ENCODE measurements at places on chromosomes 2 and 18. TPM values are rescaled to one million over a fixed set of nuclear protein-coding genes. Genes with fewer than 3 reads are reported as not detected.

GRCh38 chr18:79803611-79804051 is 5.9 kb downstream of the KCNG2 start:
- no peak for DNase-seq

- peak; percentile 39 for DNase-seq
These were observed 82.7 kb downstream of the ORC4 start for GRCh38 chr2:147937744-147938349.

DNA sequence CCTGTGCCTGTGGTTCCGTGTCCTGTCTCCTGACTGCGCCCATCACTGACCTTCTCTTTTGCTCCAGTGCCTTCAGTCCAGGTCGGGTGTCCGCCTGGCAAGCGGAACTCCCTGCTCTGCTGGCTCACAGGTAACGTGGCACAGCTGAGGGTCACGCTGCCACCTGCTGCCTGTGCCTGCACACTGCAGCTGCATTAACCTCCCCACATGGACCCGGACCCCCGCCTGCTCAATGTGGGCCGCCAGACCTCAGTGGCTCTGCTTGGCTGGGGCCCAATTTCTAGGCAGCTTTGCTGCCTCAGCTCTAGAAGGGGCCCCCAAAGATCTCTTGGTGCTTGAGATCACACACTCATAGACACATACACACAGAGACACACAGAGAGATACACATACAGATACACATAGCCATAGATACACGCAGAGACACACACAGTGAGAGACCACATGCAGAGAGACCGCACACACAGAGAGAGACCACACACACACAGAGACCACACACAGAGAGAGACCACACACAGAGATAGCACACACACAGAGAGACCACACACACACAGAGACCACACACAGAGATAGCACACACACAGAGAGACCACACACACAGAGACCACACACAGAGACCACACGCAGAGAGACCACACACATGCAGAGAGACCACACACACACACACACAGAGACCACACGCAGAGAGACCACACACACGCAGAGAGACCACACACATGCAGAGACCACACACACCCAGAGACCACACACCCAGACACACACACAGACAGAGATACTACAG is 14.9 kb upstream of the CNNM3 start:
- peak; percentile 60 for DNase-seq

DNA sequence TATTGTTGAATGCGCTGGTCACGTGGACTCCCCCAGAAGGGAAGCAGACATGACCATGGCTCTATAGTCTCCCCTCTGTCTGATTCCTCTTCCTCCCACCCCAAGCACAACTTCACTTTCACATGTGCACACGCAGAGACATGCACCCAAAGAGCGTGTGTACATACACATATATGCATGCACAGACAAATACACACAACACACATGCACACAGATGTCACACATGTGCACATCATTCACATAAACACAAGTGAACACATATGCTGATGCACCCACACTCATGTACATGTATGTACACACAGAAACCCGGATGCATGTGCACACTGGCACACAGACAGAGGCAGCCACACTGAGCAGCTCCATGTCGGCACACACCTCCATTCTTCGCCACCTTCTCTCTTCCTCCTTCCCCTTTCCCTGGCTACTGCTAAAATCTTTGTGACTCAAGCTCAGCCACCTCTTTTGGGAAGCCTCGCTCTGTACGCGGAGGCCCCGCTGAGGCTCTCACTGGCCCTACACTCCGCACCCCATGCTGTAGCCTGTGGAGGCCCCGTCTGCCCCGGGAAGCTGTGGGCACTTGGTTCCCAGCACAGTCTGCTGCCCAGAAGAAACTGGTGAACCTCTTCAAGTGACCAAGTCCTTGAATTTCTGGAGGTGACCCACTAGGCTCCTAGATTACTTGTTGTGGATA is 101.6 kb upstream of the TEX51 start:
- no peak for DNase-seq

- no peak for DNase-seq
These were observed 97.9 kb downstream of the BAZ2B start for GRCh38 chr2:159518321-159519005.

DNA sequence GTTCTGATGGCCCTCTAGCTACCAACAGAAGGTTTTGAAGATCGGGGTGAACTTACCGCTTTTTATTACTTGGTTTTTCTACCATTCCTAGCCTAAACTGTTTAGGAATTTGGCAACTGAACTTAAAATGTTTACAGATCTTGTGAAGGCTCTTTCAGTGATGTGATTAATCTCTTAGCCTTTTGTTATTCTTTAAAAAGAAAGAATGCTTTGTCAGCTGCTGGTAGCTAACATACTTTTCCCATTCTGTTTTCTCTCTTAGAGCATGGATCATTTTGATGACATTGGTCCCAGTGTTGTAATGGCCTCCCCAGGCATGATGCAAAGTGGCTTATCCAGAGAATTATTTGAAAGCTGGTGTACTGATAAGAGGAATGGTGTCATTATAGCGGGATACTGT is 18.1 kb downstream of the CPSF3 start:
- DNase-seq, result no peak

DNA sequence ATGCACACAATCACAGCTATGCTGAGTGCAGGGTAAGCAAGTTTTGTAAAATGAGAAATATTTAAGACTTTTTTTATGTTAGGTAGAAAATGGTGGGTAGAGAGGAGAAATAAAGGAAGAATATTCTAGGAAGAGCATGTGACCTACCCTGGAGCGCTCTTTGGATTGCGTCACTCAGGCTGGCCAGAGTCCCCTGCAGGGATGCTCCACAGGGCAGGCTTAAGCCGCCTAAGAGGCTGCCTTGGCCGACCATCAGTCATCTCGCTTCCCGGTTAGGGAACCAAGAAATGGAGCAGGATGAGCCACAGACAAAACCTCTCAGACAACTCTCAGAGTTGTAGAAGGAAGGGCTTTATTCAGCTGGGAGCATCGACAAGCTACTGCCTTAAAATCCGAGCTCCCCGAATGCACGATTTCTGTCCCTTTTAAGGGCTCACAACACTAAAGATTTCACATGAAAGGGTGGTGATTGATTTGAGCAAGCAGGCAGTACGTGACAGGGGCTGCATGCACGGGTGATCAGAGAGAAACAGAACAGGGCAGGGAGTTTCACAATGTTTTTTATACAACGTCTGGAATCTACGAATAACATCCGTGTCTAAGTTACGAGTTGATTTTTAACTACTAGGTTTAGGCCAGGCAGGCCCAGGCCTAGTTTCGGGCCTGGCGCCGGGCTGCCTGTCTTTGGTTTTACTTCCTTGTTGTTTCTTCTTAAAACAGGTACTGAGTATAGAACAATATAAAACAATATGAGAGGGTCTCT is 1072.0 kb downstream of the CBLN2 start:
- no peak for DNase-seq

GRCh38 chr2:149744865-149745264 is 157.3 kb upstream of the MMADHC start:
- DNase-seq, result peak; percentile 36

- DNase-seq, result no peak
These were observed 27.6 kb upstream of the STAT1 start for GRCh38 chr2:191041418-191042161.

DNA sequence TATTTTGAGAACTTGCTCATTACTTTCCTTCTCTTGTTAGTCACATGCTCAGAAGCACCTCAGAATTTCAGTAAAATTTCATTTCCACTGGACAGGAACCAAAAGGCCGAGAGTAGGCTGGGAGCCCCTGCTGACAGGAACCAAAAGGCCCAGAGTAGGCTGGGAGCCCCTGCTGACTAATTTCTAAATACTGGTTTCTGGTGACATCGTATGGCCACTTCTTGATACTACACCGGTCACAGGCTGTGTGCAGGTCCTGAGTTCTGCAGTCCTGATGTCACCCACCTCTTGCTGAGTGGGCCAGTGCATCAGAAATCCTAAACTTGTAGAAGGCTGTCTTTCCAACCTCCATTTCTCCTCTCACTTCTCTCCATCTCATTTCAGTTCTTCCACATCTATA is 17.7 kb upstream of the EN1 start:
- peak; percentile 65 for DNase-seq

- no peak for DNase-seq
These were observed 131.8 kb downstream of the MREG start for GRCh38 chr2:215881582-215881981.

GRCh38 chr2:73920577-73921545 is 5.8 kb upstream of the DGUOK start:
- peak; percentile 32 for DNase-seq

DNA sequence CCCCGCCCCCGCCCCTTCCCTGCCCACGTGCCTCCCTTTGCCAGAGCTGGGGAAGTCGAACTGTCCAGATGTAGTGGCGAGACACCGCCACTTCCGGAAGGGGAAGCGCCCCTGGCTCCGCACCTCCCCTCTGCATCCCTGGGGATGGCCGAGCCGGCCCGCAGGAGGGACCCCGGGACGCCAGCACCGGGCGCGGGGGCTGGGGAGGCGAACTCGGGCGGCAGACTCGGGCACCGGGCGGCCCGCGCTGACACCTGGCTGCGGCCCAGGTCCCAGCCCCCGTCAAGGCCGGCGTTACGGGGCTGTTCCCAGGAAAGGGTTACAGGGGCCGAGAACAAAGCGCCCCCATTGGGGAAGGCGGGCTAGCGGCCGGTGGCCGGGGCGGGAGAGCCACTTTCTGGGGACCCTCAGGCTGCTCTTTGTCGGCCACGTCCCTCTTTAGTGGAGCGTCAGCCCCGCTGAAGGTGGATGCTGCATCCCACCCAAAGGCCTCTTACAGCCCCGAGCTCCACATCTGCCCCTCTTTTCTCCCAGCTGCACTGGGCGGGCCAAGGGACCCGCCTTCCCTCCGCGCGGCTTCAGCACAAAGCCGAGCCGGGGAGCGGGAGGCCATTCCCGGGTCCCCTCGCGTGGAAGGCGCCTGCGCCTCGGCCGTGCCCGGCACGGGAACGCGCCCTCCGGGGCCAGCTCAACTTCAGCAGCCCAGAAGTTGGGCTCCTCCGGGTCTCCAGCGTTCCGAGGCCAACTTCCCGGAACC is 1.3 kb downstream of the SDC1 start:
- DNase-seq, result peak; percentile 50

GRCh38 chr2:119641562-119642258 is 37.3 kb upstream of the TMEM177 start:
- peak; percentile 81 for DNase-seq

DNA sequence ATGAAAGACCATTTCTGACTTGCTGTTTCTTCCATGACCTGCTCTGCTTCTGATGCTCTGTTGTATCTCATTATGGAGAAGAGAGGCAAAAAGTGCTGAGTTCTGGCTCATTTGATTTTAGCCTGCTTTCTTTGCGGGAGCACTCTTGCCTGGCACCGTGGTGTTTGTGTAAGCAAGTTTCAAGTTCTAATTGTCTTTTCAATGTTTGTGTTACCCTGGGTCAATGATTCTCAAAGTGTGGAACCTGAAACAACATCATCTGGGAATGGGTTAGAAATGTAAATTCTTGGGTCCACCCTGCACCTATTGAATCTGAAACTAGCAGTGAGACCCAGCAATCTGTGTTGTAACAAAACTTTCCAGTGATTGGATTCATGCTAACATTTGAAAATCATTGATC is 85.5 kb upstream of the STON1 start:
- no peak for DNase-seq

DNA sequence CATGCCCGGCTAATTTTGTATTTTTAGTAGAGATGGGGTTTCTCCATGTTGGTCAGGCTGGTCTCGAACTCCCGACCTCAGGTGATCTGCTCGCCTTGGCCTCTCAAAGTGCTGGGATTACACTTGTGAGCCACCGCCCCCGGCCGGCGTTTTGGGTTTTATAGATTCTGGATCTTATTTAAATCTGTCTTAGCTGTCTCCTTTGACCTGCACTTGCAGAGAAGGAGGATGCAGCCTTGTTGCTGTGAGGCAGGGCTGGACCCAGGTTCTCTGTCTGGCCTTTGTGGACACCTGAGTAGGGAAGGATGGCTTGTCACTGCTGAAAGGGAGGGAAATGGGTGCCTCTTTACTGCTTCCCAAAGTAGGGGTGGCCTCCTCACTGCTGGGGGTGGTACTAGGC is 83.0 kb upstream of the HS6ST1 start:
- DNase-seq, result no peak

The TRIM43 gene
- not detected for total RNA-seq

The MERTK gene
- 21.6 TPM for total RNA-seq

The FAM161A gene
- total RNA-seq, result 0.99 TPM

The GAREM1 gene
- 0.20 TPM for total RNA-seq

The ZC3H6 gene
- total RNA-seq, result 1.2 TPM

The PLEKHH2 gene
- not detected for total RNA-seq

The C18orf63 gene
- not detected for total RNA-seq

The RGPD4 gene
- not detected for total RNA-seq

The CELF4 gene
- total RNA-seq, result not detected

The SKA1 gene
- 1.4 TPM for total RNA-seq

The PRKAG3 gene
- not detected for total RNA-seq
